Myocyte (in vitro differentiated cells): ENCODE measurements at places on chromosomes 1 and 21.

DNA sequence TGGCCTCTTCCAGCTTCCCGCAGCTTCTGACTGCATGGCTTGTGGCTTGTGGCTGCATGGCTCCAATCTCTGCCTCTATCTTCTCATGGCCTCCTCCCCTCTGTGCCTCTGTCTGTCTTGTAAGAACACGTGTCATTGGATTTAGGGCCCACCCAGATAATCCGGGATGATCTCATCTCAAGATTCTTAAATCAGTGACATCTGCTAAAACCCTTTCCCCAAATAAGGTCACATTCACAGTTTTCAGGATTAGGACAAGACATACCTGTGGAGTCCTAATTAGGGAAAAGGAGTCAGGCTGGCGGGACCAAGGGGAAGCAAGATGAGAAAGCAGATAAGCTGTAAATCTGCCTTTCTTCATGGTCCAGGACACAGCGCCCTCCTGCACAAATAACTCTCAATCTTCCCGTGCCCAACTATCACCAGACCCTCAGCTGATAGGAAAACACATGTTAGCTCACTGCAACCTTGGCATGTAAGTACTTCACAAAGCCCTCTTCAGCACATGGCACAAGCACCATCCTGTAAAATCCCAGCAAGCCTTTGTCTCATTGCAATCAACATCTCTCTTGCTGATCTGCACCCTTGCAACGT is 82.2 kb downstream of the SPSB1 start:
- DNase-seq: no peak

- no peak for DNase-seq
Observed at GRCh38 chr1:234125283-234125682, 220.8 kb downstream of the SLC35F3 start.

DNA sequence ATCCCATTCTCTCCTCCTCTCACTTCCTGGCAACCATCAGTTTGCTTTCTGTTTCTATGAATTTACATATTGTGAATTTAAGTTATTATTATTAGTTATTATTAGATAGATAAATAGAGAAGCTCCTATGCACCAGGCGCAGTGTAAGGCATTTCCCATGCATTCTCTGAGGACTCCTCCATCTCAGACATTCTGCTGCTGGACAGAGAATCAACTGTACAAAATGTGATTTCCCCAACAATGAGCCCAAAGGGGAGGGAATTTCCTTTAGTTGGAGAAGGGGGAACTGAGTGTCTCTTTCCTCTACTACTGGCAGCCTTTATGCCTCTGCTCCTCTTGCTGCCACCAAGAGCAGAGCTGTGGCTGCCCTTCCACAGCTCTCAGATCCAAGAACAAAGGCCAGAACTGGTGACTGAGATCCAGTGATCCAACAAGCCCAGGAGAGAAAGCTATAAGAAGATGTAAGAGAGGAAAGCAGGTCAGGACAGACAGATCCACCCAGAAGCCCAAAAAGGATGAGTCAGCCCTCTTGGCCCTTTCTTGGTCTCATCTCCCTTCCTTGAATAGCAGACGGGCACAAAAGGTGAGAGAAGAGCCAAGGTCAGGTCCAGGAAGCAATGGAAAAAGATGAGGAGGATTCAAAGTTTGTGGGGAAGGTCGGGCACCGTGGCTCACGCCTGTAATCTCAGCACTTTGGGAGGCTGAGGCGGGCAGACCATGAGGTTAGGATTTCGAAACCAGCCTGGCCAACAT is 3.5 kb upstream of the IVL start:
- no peak for DNase-seq

DNA sequence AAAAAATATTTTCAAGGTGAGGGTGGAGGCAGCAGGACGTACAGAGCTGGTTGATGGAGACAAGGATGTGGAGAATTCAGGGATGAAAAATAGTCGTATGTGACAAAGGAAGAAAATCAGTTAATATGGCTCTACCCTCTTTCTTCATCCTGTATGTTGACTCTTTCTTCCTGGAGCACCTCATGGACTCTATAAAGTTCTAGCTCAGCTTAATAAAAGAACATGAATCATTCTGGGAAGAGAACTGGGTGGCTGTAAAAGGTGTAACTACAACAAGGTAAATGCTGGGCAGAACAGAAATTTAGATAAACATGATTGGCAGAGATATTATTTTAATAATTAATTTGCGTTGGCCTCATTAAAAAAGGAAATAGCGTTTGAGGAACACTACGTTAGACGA is 241.8 kb upstream of the MAP1LC3C start:
- DNase-seq: no peak

- DNase-seq: no peak
Observed at GRCh38 chr1:50419907-50420677, 3.2 kb downstream of the DMRTA2 start.

GRCh38 chr1:92708368-92708950 is 76.4 kb downstream of the EVI5 start:
- DNase-seq: no peak

DNA sequence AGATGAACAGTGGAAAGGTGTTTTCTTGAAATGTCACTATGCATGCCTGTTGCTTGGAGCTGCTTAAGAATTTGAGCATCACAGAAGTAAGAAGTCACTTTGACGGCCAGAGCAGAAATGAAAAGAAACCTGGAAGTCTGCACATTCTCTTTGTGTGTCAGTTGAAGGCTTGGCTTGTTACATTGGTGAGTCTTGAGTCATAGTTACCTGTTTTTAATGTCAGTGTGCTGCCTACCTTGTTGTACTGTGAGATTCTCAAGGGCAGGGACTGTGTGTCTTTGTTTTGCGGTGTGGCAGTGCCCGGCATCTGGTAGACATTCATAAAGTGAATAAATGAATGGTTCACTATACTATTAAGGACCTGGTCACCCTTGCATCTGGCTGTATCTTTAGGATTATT is 9.9 kb downstream of the OTUD3 start:
- DNase-seq: no peak

GRCh38 chr1:95180371-95180770 is 53.6 kb upstream of the RWDD3 start:
- no peak for DNase-seq

GRCh38 chr1:28087614-28088167 is 719 bp downstream of the EYA3 start:
- DNase-seq: peak; percentile 45

DNA sequence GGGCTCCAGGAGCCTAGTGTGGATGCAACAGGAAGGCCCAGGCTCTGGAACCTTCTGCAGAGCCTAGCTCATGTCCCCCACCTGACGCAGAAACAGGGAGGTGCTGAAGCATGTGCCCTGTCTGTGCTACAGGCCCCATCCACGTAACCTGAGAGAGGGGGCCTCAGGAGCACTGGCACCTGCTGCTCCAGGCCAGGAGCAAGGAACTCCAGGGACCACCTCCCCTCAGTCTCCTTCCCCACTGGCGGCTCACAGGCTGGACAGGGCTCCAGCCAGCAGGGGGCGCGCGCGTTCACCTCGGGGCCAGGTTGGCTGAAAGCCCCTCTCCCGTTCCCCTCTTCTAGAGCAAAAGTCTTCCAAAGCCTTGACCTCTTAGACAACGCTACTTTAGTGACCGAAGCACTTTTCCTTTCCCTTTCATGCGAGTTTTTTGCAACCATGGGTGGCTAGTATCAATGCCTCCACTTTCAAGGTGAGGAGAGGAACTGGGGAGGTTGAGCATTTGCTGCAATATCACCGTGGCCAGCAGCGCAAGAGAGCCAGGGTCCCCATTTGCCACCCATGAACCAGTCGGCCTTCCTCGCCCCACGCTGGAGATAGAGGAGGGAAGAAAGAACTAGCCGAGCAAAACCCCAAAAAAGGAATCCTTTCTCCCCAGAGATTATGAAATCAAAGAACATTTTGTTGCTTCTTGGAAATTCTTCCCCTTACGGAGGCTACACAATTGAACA is 52.4 kb upstream of the GPR157 start:
- DNase-seq: peak; percentile 79

GRCh38 chr1:221066351-221067001 is 187.2 kb downstream of the HLX start:
- no peak for DNase-seq

GRCh38 chr1:163248064-163248463 is 45.3 kb upstream of the RGS5 start:
- DNase-seq: no peak

- peak; percentile 38 for DNase-seq
Observed at GRCh38 chr1:225517697-225518096, 89.9 kb upstream of the LBR start.

GRCh38 chr1:68723791-68724190 is 226.9 kb upstream of the DEPDC1 start:
- DNase-seq: no peak

- DNase-seq: no peak
Observed at GRCh38 chr1:85224734-85225623, 24.2 kb upstream of the SYDE2 start.

- DNase-seq: no peak
Observed at GRCh38 chr1:205596876-205597275, 34.9 kb downstream of the ELK4 start.

- DNase-seq: no peak
Observed at GRCh38 chr1:20982316-20982715, 194.4 kb downstream of the EIF4G3 start.

- peak; percentile 81 for DNase-seq
Observed at GRCh38 chr1:18948048-18948912, 8.2 kb downstream of the IFFO2 start.

- DNase-seq: no peak
Observed at GRCh38 chr1:184620469-184620868, 134.2 kb downstream of the EDEM3 start.

GRCh38 chr1:212284332-212284743 is 872 bp upstream of the PPP2R5A start:
- DNase-seq: no peak

DNA sequence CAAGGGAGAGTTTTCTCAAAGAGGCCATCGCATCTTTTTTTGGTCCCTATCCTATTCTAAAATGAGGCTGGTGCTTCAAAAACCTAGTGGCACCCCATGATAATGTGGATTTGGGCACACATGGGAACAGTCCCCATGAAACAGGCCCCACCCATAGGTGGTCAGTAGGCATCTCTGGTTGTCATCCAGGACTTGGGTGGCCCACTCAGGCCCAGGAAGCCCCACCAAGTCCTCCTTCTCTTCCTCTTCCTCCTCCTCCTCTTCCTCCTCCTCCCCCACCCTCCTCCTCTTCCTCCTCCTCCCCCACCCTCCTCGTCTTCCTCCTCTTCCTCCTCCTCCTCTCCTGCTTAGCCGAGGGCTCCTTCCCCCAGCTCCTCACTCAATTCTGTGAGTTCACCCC is 554 bp downstream of the CACNA1S start:
- DNase-seq: no peak

GRCh38 chr1:36802018-36802417 is 232.3 kb downstream of the GRIK3 start:
- no peak for DNase-seq

GRCh38 chr1:44249543-44249942 is 36.3 kb downstream of the DMAP1 start:
- no peak for DNase-seq

- no peak for DNase-seq
Observed at GRCh38 chr1:35932158-35932636, 1.3 kb downstream of the AGO3 start.

DNA sequence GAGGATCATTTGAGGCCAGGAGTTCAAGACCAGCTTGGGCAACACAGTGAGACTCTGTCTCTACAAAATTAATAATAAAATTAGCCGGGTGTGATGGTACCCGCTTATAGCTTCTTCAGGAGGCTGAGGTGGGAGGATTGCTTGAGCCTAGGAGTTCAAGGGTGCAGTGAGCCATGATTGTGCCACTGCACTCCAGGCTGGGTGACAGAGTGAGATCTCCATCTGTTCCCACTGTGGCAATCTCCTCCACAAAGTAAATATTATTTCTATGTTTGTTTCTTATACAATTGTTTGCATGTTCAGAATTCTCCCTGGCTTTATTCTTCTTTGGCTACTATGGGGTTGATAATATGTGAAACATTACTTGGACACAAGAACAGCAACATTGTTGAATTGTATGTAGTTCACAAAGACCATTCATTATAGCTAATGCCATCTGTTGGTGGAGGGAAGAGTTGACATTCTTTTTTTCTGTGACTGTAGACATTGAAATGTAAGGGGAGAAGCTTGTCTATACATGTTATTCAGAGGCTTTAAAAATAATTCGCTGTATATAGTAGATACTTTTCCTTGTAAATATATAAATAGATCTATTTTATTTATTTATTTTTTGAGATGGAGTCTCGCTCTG is 47.8 kb upstream of the SRSF10 start:
- DNase-seq: peak; percentile 63

- DNase-seq: no peak
Observed at GRCh38 chr1:228373681-228374571, 32.7 kb downstream of the TRIM11 start.

DNA sequence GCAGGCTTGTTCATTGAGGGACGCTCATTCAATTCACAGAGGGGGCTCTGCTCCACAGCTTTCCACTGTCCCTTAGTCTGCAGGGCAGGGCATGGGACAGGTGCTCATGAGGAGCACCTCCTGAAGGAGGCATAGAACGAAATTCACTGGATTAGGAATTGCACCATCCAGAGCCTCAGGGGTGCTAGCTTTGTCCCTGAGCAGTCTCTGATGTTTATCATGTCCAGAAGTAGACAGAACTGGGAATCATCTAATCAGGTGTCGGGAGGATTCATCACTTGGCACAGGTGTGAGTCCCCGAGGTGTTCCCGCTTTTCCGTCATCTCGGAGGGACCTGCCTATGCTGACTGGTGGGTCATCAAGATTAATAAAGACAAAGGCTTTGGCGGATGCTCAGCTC is 321.4 kb downstream of the AJAP1 start:
- DNase-seq: no peak

GRCh38 chr1:112309499-112309898 is 86.5 kb upstream of the CTTNBP2NL start:
- no peak for DNase-seq

- DNase-seq: no peak
Observed at GRCh38 chr1:223012938-223013337, 130.1 kb downstream of the TLR5 start.

DNA sequence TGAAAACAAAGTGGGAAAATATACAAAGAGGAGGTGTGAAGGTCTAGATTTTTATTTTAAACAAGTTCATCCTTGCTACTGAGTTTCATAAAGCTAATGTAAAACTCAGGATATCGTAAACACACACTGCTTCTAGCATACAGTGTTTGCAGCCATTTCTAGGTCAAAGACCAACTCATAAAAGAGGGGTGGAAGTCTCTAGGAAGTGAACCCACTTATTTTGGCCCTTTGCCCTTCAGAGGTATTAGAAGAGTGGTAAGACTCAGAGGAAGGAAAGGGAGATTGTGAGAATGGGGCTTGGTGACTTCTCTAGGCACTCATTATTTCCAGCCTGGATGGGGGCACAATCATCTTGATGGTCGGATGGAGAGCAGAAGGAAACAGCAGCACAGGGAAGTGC is 91.2 kb downstream of the TNFSF18 start:
- DNase-seq: no peak

GRCh38 chr21:36587388-36587787 is 107.5 kb upstream of the CLDN14 start:
- DNase-seq: no peak

- no peak for DNase-seq
Observed at GRCh38 chr1:12536023-12536639, 81.9 kb downstream of the DHRS3 start.
